ENCODE measurements at places on chromosomes 6 and 20. TPM values are rescaled to one million over a fixed set of nuclear protein-coding genes. Genes with fewer than 3 reads are reported as not detected.

OPRL1 gene
- 0.53 TPM for polyA plus RNA-seq

GRCh38 chr6:123802697-123803503 lies 765 bp upstream of the NKAIN2 start:
- no peaks in the 10 kb centered on the region for H3K36me3 ChIP-seq
- H3K4me3 ChIP-seq = peak overlapping the region; percentile 72
- peaks cover 41% of the 10 kb centered on the region for H3K27me3 ChIP-seq

LHFPL5 gene
- polyA plus RNA-seq = not detected

FAM83B gene
- polyA plus RNA-seq = not detected

PAK5 gene
- not detected for polyA plus RNA-seq

STMN3 gene
- 18.5 TPM for polyA plus RNA-seq

DNA sequence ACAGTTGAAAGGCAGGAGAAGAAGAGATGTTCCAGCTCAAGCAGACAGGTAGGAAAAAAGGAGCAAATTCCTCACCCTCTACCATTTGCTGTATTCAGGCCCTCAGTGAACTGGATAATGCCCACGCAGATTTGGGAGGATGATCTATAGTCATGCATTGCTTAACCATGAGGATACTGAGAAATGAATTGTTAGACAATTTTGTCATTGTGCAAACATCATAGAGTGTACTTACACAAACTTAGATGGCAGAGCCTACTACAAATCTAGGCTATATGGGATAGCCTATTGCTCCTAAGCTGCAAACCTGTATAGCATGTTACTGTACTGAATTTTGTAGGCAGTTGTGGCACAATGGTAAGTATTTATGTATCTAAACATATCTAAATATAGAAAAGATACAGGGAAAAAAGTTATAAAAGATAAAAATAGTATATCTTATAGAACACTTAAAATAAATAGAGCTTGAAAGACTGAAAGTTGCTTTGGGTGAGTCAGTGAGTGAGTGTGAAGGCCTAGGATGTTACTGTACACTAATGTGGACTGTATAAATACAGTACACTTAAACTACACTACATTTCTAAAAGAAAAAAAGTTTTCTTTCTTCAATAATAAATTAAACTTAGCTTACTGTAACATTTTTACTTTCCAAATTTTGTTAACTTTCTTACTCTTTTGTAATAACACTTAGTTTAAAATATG lies 672.3 kb downstream of the UTRN start:
- H3K4me1 ChIP-seq = peaks cover 37% of the 10 kb centered on the region
- no peak overlapping the region for H3K27ac ChIP-seq
- no peaks in the 10 kb centered on the region for H3K36me3 ChIP-seq
- H3K27me3 ChIP-seq = no peaks in the 10 kb centered on the region

ZBTB12 gene
- polyA plus RNA-seq = not detected

GRCh38 chr6:105691081-105691480 lies 288.2 kb upstream of the PREP start:
- H3K36me3 ChIP-seq = no peaks in the 10 kb centered on the region
- no peaks in the 10 kb centered on the region for H3K4me1 ChIP-seq
- H3K27ac ChIP-seq = no peak overlapping the region
- no peak overlapping the region for H3K4me3 ChIP-seq

GRCh38 chr20:50710492-50711063 lies 19.2 kb upstream of the RIPOR3 start:
- H3K4me3 ChIP-seq = no peak overlapping the region
- DNase-seq = peak; percentile 85
- H3K36me3 ChIP-seq = no peaks in the 10 kb centered on the region
- H3K4me1 ChIP-seq = peaks cover 15% of the 10 kb centered on the region
